Inflammatory macrophage treated with lipopolysaccharide for 4 hours (primary cell): ENCODE measurements at places on chromosomes 2 and 18.

DNA sequence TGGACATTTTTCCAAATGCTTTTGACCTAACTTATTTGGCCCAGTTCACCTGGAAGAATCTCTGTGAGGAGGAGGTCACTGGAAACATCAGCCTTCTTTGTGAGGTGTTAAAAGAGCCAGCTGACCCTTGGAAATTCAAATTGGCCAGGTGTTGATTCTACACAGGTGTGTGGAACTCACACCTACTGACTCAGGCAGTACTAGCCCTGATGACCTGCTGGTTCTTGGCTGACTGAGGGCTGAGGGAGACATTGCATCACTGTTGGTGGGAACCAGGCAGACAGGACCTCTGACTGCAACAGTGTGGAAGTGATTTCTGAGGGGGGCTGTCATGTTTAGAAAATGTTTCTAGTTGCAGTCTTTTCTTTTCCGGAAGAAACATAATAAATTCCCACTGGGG is 242.2 kb upstream of the LRRTM1 start:
- no peak for DNase-seq

DNA sequence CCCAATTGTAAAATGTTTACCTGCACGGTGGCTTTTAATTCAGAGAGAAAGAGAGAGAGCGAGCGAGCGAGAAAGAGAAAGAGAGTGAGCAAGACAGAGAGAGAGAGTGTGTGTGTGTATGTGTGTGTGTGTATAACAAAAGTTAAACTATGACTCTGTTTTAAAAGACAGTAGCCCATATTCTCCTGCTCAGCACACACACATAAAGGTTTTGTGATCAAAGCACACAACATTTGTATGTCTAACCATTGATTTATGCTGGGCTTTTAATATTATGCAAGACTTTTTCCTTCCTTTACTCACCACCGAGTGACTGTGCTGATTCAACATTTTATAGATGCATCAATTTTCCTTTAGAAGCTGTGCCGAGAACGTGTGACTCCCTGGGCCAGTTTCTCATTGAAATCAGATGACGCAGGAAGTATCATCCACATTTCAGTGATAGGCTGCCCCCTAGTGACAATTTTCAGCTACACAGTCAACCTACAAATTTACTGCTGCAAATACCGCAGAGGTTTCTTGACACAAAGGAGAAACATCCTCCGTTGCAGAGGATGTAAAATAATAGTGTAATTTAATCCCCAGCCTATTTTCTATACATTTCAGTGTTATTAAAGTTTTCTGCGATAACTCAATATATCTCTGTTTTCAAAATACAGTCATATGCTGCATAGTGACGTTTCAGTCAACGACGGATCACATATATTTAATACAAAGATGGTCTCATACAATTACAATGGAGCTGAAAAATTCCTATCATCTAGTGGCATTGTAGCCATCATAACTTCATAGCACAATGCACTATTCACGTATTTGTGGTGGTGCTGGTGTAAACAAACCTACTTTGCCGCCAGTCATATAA is 165.9 kb upstream of the TANK start:
- DNase-seq: peak; percentile 84

DNA sequence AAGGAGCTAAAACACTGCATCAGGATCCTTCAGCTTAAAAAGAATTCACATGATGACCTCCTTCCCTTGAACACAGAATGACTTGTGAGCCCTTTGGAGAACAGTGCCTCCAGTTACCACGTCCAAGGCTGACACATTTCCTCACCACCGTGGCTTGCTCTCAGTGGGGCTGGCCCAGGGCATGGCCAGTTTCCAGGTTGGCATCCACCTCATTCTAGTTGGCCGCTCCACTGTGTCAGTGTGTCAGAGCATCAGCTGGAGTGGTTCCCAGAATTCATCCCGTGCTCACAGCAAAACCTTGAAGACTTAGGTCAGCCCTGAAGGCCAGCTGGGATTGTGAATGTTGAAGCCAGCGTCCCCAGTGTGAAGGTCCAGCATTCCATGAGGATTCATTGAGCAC is 158.5 kb downstream of the INSIG2 start:
- DNase-seq: no peak

- DNase-seq: peak; percentile 70
These were observed 9.6 kb upstream of the B3GNT2 start for GRCh38 chr2:62186156-62186905.

- DNase-seq: no peak
These were observed 269.8 kb upstream of the ID2 start for GRCh38 chr2:8412082-8412481.

DNA sequence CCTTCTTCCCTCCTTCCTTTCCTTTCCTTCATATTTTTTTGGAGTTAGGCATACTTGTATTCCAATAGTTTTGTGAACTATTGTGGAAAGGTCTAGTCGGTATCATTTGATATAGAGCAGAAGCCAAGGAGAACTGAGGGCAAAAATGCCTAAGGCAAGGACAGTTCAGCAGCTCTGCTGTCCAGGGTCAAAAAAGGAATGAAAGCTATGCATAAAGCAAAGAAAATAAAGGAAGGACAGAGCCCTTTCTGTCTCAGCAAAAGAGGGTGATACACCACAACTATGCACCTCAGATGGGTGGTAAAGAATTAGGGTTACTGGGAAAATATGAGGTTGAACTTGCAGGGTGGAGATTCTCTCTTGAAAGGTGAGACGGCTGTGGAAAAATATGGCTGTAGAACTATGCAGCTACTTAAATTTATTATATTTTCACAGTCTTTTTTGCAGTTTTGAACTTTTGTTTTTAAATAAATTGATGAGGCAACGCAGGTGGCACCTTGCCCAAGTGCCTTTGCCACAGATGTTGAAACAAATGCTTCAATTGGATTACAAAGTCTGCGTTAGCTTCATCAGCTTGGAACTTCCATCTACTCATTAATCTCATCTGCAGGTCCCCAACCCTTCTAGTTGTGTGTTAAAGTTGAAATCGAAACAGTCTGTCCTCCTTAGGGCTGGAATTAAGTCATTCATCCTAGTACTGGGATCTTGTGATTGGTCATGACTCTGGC is 20.8 kb downstream of the LHCGR start:
- no peak for DNase-seq

GRCh38 chr2:237075749-237076599 is 9.7 kb upstream of the COPS8 start:
- DNase-seq: no peak

DNA sequence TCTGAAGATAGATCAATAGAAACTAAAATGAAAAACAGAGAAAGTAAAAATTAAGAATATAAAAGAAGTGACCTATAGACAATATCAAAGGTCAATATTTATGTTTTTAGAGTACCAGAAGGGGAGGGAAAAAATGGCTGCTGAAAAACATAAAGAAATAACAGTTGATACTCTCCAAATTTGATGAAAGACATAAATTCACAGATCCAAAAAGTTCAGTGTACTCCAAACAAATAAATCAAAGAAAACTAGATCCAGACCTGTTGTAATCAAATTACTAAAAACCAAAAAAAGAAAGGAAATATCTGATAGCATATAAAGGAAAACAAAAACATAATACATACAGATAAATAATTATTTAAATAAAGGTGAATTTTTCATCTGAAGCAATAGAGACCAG is 1689.1 kb upstream of the TMEFF2 start:
- DNase-seq: no peak

- peak; percentile 72 for DNase-seq
These were observed 33.9 kb downstream of the ADRA2B start for GRCh38 chr2:96082211-96083063.

- no peak for DNase-seq
These were observed 197.0 kb upstream of the MEIS1 start for GRCh38 chr2:66237803-66238379.

GRCh38 chr18:62659698-62660097 is 55.6 kb upstream of the PHLPP1 start:
- DNase-seq: no peak

DNA sequence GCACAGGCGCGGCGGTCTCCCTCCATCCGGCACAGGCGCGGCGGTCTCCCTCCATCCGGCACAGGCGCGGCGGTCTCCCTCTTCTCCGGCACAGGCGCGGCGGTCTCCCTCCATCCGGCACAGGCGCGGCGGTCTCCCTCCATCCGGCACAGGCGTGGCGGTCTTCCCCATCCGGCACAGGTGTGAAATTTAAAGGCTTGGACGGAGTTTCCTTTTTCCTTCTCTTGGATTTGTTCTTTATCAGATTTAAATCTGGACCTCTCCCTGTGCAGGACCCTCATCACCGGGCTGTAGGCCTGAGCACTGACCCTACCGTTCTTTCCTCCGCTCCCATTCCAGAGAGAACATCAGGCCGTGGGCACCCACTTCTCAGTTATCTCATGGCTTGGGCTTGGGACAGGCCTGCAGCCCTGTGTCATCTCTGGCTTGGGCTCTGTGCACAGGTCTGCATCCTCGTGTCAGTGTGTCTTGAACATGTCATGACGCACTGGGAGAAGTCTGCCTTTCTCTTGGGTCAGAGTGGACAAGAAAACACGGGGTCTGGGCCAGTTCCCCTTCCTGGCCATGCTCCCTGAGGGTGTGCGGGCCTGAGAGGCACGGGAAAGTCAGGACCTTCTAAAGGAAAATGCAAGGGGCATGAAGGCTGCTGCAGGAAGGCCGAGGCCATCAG is 53.9 kb upstream of the PXDN start:
- no peak for DNase-seq

DNA sequence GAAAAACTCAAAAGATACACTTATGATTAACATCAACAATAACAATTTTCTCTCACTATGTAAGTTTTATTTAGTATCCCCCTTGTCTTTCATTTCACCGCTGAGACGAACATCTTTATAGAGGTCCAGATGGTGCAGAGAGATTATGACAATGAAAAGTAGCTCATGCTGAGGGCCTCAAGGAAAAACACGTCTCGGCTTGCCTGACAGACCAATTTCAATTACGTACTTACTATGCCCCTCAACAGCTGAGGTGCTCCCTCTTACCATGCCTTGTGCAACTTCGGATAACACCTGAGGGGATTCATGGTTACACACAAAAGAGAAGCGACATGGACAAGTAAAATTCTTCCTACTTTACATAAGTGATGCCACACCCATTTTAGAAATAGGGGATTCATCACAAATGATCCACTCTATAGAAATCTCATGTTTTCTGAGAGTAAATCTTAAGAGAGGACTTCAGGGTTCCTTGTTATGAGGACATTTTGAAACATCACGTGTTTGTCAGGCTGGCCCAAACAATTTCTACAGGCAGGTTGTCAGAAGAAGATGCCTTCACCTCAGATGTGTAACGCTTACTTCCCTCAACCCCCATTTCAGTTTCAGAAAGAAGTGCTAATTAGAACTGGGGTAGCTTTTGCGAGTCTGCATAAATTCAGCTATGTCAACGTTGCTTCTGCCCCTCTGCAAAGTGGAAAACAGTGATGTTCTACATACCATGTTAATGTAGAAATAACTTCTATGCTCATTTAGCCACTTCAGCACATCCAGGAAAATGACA is 191.4 kb downstream of the NRXN1 start:
- DNase-seq: no peak

- DNase-seq: no peak
These were observed 129.0 kb downstream of the GPD2 start for GRCh38 chr2:156565066-156565710.

- DNase-seq: no peak
These were observed 521.2 kb downstream of the TNS1 start for GRCh38 chr2:217481577-217481976.

DNA sequence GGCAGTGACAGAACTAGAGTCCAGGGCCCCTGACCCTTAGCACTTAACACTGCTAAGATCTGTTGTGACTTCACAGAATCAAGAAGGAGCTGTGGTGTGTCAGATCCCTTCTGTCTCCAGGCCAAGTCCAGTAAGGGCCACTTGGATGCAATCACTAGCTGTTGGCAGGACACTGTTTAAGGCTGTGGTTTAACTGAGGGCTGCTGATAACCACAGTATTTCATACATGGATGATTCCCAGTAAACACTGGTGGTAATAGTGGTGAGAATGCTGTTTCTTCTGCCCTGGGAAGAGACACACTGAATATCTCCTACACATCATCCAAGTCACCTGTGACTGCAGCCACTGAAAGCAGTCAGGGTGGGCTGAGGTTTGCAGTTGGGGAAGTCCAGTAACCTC is 77.7 kb upstream of the FBXO11 start:
- no peak for DNase-seq

DNA sequence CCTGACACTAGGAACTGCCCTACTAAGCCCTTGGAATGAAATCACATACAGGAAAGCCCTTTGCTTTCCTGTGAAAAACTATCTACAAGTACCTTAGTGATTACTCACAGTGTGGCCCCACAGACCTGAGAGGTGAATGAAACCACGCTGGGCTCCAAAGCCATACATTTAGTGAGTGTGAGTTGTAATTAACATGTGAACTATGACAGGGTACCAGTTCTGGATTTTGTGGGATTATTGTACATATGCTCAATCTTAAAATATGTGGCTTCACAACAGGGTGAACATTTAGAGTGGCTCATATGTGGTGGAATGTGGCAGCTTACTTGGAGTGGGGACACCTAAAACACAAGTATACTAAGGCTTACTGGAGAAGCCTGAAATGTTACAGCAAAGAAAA is 12.3 kb downstream of the KCTD1 start:
- DNase-seq: no peak

- no peak for DNase-seq
These were observed 385.1 kb downstream of the RAD51AP2 start for GRCh38 chr2:17133052-17133671.

- DNase-seq: no peak
These were observed 20.7 kb downstream of the SFT2D3 start for GRCh38 chr2:127721978-127722355.

DNA sequence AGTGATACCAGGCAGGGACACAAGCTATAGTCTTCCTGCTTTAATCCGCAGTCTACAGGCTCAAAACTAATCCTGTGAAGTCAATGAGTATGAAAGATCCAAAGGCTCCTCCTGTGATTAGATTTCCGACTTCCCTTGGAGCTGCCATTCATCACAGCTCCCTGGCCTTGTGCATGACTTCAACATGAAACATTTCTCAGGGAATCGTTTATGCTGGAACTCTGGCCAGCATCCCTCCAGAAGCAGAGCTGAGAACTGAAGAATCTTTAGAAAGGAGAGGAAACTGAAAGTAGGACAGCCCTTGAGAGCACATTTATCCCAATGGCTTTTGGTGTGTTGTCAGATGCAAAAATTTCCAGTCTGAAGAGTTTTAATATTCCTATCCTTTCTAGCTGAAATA is 84.3 kb upstream of the SESTD1 start:
- DNase-seq: no peak

GRCh38 chr2:40244251-40244650 is 207.6 kb downstream of the SLC8A1 start:
- DNase-seq: no peak

DNA sequence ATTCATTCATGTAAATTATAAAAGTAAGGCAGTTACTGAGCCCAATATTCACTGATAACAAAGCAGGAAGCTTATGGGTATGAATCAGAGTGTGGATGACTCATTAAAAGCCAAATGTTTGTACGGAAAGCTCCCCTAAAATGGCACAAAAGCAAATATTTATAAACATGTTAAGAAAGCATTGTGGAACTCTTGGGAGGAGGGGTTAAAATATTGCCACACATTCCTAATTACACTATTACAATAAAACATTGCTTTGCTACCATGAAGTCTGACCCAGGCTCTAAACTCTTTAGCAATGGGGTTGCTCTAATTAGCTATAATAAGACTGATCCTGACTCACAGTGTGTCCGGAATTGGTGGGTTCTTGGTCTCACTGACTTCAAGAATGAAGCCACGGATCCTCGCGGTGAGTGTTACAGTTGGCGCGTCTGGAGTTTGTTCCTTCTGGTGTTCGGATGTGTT is 110.9 kb downstream of the NAB1 start:
- peak; percentile 61 for DNase-seq
